Right kidney (tissue), 9 donors: ENCODE measurements at places on chromosomes 16 and 17.

- peak; percentile 97 for DNase-seq
These were observed 721 bp upstream of the SOCS3 start for GRCh38 chr17:78360371-78361224.

DNA sequence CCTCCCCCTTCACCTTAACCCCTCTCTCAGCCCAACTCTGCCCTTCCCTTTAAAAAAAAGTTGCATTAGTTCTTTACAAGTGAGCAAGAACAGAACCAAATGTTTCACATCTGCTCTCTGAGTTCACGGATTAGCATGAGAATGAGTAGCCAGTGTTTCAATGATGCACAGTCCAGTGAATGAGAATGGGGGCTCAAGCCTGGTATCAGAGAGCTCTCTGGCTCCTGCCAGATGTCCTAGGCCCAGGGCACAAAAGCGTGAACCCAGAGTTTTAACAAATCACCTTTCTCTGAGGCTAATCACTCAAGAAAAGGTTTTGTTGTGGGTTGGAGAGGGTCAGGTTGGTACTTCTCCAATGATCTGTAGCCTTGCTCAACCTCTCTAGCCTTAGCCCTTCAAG lies 41.5 kb upstream of the HS3ST3A1 start:
- no peak for DNase-seq

DNA sequence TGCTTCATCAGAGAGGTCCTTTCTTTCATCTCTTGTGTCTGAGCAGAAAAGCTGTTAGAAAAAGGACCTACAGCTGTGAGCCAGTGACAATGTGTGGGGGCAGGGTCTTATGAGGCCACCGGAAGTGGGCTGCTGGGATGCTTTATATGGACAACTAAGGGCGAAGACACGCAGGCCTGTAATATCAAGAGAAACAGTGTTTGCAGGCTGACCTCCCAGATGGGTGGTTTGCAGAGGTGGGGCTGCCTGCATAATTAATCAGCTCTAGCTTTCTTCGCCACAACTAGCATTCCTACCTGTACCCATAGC lies 30.4 kb upstream of the SALL1 start:
- DNase-seq = no peak

GRCh38 chr17:73278465-73279453 lies 17.1 kb upstream of the CPSF4L start:
- DNase-seq = peak; percentile 36

DNA sequence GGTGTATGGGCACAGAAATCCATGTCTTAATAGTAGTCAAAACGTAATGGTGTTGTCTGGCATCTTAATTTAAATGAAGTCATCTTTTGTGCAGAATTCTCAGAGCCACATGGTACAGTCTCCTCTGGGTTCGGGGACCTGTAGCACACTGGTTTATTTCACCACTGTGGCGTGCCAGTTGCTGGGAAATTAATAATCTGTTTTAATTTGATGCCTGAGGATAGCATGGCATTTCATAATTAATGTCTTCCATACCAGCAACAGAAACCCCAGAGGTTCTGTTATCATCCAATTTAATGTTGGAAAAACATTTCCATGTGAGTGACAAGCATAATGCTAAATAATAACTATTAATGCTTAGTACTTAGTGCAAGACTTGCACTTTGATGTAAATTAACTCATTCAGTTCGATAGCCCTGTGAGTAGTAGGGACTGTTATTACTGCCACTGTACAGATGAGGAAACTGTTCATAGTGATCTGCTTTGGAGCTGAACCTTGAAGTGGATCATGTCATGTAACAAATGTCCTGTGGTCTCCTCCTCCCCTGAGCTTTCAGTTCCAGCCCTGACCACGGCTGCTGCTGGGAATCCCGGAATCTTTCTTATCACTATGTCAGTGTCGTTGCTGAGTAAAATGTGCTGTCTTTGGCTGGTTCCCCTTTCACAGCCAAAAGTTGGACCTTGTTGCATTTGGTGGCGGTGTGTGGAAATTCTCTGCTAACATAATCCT lies 51.2 kb downstream of the SNX29 start:
- no peak for DNase-seq
